Gastroesophageal sphincter (tissue), 4 donors: ENCODE measurements at places on chromosomes 7 and 10.

DNA sequence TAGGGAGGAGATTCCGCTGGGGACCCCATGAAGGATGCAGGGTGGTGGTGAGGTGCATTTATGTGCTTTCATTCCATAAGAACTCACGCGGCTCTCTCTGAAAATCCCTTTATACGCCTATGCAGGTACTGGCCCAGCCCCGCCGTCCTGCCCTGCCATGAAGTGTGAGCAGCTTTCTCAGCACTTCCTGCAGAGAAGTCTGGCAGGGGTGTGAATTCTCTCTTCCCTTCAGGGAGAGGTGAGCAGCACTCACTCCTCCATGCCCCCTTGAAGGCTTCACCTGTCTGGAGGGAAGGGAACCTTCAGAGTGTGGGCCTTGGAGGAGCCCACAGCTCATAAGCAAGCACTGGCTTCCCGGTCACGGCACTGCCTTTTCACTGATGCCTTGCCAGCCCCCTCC is 34.0 kb downstream of the PPP2R2D start:
- no peak for ATAC-seq

DNA sequence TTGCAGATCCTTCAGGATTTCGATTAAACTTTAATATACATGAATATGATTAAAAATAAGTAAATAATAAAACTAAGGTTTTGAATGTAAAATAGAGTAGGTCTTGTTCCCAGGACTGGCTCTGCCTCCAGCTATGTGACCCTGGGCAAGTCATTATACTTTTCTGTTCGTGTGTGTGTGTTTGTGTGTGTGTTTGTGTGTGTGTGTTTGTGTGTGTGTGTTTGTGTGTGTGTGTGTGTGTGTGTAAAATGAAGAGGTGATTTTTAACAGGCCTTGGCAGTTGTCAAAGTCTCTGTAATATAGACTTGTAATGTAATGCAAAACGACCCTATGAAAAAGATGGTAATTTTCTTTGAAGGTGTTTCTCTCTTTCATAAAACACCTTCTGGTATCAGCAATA is 79.2 kb downstream of the HGF start:
- no peak for ATAC-seq

DNA sequence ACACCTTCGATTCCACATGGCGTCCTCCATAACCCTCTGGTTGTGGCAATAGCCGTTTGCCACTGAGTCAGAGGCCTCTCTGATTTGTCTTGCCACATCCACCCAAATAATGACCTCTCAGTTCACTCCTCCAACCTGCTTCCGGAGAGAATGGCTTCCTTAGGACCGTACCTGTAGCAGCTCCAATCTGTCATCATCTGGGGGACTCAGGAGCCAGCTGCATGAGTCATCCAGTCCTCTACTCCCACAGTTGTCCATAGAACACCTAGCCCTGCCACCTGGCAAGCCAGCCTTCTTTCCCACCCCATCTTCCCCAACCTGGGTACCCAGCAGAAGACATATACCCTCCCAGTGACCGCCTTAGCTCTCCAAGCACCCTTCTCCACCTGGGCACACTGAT is 64.4 kb upstream of the MXI1 start:
- ATAC-seq, result no peak

- ATAC-seq, result no peak
Measured at GRCh38 chr10:33189808-33190207, 144.7 kb downstream of the NRP1 start.

DNA sequence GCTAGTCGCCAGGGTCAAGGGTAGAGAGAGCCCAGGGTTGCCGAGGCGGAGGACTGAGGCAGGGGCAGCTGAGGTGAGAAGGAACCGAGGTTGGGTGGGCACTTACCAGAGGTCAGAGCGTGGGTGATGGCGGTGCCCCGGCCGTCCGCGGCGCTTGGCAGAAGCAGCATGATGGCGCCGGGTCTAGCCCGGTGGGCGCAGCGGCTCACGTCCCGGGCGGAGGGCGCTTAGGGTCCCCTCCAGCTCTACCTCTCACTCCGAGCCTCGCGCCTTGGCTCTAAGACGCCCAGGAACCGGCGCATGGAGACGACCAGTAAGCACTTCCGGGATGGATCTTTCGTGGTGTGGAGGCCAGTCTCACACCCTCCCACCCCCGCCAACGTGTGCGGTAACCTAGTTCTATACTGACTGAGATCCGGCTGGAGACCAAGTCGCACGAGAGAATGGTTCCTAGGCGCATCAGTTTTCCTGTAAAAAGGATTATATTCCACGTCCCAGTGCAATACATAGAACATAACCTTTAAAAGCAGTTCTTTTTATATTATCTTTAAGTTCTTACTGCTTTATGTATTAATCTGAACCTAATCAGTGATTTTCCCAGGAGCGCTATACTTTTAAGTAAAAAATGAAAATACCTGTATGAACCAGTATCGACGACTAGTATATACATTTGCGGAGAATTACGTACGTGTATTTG is at the start of gene DNAJC2:
DNAJC2 (minus strand) TSS at position 315 of the 697 bp plus-strand sequence; CDS start at position 170, 145 bp downstream.
- peak; percentile 91 for ATAC-seq

- no peak for ATAC-seq
Measured at GRCh38 chr10:108104551-108105156, 940.1 kb upstream of the SORCS1 start.

GRCh38 chr7:115988401-115988800 is 42.2 kb downstream of the TFEC start:
- ATAC-seq, result no peak
